ENCODE measurements at places on chromosomes 16 and 17. TPM values are rescaled to one million over a fixed set of nuclear protein-coding genes. Genes with fewer than 3 reads are reported as not detected.

DNA sequence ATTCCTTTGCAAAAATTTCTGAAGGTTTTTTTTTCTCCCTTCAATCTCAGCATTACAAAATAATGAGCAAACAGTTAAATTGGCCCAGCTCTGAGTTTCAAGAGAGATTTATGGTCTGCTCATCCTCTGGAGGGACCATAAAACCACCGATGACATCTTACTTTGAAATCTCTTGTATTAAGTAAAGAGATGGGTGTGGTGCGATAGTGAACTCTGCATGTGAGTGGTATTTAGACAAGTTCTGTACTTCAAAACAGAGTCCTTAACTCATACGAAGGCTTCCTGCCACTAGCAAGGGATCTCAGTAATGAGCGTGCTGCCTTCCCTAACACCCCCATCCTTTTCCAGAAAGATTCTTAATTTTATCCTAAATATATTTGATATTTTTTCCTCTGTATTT is 2.1 kb downstream of the FAM20A start:
- DNase-seq: no peak

- DNase-seq: no peak
Measured at GRCh38 chr17:2292100-2292499, 11.5 kb downstream of the SMG6 start.

DNA sequence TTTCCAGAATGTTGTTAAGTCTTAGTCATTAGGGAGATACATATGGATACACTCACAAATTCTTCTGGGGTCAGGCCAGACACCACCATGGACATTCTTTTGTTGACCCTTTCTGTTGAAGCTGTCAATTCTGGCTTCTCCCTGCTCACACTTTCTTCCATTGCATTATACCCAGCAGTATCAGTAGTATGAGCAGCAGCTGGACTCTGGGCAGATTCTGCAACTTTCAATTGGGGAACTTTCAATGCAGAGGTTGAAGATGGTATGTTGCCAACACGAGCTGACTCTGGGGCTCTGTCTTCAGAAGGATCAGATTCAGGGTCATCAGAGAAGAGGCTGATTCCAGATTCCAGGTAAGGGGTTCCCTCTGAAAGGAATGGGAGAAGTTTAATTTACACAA is 45.8 kb downstream of the RND2 start:
- DNase-seq: no peak

DNA sequence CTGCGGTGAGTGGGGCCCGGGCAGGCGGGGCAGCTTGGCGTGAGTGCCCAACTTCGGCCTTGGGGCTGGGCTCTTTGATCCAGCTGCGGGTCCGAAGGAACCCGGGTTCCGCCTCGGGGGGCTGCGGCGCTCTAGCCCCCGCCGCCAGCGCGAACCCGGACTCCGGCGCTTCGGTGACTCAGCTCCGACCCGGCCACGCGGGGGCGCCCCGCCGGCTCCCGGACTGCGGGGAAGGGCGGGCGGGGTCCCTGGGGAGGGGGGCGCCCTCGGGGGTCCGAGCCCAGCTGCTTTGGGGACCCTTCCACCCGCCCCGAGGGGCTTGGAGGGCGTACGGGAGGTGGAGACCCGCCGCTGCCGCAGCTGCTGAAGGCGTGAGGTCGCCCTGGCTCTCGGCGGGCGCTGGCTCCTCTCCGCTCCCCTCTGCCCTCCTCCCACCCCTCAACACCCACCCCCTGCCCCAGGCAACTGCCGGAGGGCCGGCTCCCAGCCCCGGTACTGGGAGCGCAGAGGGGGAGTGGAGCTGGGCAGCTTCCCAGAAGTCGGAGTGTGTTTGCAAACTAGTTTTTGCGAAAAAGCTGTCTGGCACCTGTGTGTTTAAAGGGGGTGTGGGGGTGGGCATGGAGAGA is 516 bp downstream of the CPNE2 start:
- peak; percentile 55 for DNase-seq

The PFN1 gene
- total RNA-seq: 232 TPM

The CES4A gene
- total RNA-seq: 13.9 TPM

- no peak for DNase-seq
Measured at GRCh38 chr17:31453896-31454295, 62.4 kb downstream of the RAB11FIP4 start.

GRCh38 chr16:14011001-14011400 is 60.1 kb upstream of the MRTFB start:
- DNase-seq: no peak

DNA sequence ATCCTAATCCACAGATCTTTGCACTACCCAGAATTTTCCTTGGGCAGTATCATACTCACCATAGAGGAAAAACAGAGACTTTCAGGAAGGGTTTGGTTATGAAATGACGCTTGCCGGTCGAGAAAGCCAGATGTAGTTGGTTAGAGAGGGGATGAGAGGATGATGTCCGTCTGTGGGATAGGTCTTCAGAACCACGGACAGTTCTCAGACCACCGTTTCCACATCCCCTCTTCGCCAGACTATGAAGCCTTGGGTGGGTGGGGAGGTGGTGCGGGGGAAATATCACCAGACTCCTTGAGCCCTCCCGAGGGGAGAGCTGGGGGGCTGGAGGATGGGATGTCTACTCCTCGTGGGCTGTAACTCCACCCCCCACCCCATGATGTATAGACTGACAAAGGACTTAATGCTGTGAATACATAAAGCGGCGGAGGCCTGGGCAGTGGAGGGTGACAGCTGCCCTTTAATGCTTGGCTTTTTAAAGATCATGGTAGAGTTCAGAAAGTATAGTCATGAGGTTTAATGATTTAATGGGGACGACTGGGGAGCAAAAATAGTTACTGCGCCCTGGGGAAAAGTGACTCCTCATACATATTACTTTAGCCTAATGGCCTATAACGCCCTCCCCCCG is 96.6 kb downstream of the MRM1 start:
- no peak for DNase-seq

The C1QTNF1 gene
- 16.9 TPM for total RNA-seq

- DNase-seq: no peak
Measured at GRCh38 chr16:78549366-78549765, 449.9 kb downstream of the WWOX start.
